Gastroesophageal sphincter (tissue), 4 donors: ENCODE measurements at places on chromosomes 6 and 20. TPM values are rescaled to one million over a fixed set of nuclear protein-coding genes. Genes with fewer than 3 reads are reported as not detected.
A peak's percentile ranks its signal among the peaks of the same experiment; 100 is the strongest.

Gene TNNC2
- 1.0 TPM for total RNA-seq

Gene CST1
- total RNA-seq, result not detected

Gene TCF15
- 6.6 TPM for total RNA-seq

Gene MCM9
- 21.8 TPM for total RNA-seq

DNA sequence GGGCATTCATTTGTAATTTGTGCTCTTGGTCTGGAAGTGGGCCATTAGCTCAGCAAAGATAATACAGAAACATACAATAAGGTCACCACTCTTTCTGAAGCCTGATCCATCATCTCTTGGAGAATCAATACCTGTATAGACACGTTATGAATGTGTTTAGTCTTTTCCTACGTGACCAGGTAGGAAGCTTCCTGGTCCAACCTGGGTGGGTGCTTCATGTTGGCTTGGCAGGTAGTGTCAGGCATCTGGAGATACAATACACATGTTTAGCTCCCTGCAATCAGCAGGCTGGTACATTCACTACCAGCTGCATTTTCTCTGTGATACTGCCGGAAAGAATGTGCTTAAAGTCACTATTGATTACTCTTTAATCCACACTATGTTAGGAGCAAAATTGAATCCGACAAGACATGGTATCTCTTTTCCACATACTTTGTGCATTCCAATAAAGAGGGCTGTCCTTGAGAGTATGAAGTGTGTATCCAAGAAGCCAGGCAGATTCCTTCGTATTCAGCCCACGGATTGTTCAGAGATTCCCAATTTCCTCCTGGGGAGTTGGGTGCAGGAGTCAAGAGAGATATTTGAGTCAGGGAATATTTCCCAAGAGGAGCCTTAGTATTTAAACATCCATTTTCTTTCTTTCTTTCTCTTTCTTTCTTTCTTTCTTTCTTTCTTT, 49.9 kb upstream of the RANBP9 start:
- ATAC-seq, result no peak
- no peaks in the 10 kb centered on the region for H3K36me3 ChIP-seq
- no peaks in the 10 kb centered on the region for H3K27me3 ChIP-seq
- peaks cover 40% of the 10 kb centered on the region for H3K4me1 ChIP-seq
- H3K4me3 ChIP-seq, result no peak overlapping the region

DNA sequence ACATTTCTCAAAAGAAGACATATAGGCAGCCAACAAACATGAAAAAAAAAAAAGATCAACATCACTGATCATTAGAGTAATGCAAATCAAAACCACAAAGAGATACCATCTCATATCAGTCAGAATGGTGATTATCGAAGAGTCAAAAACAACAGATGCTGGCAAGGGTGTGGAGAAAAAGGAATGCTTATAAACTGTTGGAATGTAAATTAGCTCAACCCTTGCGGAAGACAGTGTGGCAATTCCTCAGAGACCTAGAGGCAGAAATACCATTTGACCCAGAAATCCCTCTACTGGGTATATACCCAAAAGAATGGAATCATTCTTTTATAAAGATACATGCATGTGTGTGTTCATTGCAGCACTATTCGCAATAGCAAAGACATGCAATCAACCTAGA, 303.8 kb upstream of the THEMIS start:
- no peaks in the 10 kb centered on the region for H3K36me3 ChIP-seq
- no peaks in the 10 kb centered on the region for H3K27me3 ChIP-seq
- H3K27ac ChIP-seq, result no peak overlapping the region
- H3K4me3 ChIP-seq, result no peak overlapping the region
- H3K4me1 ChIP-seq, result no peaks in the 10 kb centered on the region
- ATAC-seq, result no peak

DNA sequence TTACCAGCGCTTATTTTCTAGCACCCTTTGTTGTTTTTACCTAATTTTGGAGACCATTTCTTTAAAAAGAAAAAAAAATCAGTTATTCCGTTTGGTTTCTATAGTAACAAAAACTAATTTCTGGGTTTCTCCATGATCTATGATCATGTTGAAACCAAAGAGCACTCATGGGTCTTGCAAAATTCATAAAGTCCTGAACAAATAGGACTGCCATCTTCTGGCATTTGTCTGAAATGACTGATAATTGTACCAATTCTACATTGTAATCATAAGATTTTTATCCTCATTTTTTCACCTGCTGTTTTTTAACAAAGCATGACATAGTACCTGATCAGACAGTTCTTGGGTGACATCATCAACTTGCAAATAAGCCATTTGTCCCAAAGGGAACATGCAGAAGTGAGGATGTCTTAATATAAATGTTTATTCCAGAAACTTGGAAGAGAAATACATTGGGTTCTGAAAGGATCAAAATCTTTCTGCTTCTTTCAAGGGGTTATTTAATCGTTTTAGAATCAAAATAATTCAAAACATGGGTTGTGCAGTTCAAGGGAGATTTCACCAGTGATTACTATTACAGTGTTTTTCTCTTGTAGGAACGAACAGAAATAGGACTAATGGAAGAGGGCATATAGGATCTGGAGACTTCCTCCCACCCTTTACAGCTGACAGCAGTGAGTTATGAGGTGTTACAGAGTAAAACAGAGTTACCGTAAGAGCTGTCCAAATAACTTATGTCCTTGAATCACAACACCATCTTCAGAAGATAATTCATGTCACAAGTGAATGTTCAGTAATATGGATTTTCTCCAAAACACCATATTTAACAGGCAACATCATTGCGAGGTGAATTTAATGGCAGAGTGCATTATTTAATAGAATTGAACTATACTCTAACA, 87.1 kb upstream of the GJE1 start:
- no peaks in the 10 kb centered on the region for H3K36me3 ChIP-seq
- H3K27me3 ChIP-seq, result no peaks in the 10 kb centered on the region
- H3K27ac ChIP-seq, result no peak overlapping the region
- peaks cover 6% of the 10 kb centered on the region for H3K4me1 ChIP-seq

DNA sequence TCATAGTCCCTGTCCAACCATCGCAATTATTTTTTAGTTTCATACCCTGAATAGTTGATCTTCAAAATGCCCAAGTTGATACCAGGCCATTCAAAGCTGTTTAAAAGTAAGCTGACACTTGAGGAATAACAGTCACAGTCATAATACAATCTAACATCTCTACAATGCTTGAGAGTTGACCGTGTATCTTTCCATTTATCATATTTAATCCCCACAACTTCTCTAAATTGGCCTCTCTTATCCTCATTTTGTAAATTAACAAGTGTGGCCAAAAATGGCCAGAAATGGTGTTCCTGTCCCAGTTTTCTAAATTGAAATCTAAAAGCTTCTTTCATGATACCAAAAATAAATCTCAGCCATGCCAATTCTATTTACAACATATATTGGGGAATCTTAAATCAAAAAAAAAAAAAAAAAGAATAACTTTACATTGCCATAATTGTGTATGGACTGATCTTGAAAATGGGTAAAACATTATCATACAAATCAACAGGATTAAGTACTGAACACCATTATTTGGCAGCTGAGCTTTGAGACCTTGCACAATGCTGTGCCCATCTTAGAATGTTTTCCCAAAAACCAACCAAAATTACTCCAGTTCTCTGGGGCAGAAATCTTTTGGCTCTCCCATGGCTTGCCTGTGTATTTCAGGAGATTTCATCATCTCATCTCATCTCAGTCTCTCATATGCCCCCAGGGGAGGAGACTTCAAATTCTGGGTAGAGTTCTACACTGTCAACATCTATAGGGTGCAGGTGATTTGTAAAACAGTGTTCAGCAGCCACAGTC, 448.7 kb upstream of the JARID2 start:
- no peaks in the 10 kb centered on the region for H3K36me3 ChIP-seq
- peak; percentile 27 for ATAC-seq
- peaks cover 11% of the 10 kb centered on the region for H3K4me1 ChIP-seq
- H3K27ac ChIP-seq, result no peak overlapping the region
- H3K27me3 ChIP-seq, result no peaks in the 10 kb centered on the region

GRCh38 chr20:50789968-50790650, 4.8 kb upstream of the BCAS4 start:
- H3K36me3 ChIP-seq, result no peaks in the 10 kb centered on the region
- H3K27me3 ChIP-seq, result no peaks in the 10 kb centered on the region
- H3K4me1 ChIP-seq, result peaks cover 11% of the 10 kb centered on the region
- ATAC-seq, result peak; percentile 42
- no peak overlapping the region for H3K27ac ChIP-seq

DNA sequence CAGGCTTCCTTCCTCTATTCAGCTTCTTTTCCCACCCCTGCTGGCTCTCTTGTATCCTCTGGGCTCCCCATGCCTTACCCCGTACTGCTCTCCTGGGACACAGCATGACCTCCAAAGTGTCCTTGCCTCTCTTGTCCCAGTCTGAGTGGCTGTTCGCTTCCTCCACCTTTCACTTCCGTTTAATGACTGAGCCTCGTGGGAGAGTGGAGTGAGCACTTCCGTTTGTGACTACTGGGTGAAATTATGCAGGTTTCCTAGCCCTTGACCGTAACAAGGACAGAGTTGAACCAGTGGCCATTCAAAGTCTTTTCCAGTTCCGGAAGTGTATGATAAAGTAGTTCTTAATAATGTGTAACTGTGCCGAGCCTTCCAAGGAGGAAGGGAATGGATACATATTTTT, 109.2 kb downstream of the ARID1B start:
- H3K36me3 ChIP-seq, result no peaks in the 10 kb centered on the region
- H3K4me3 ChIP-seq, result no peak overlapping the region
- H3K27ac ChIP-seq, result no peak overlapping the region

GRCh38 chr6:135423649-135424128, 73.9 kb downstream of the AHI1 start:
- H3K4me3 ChIP-seq, result no peak overlapping the region
- no peaks in the 10 kb centered on the region for H3K4me1 ChIP-seq
- ATAC-seq, result no peak
- no peak overlapping the region for H3K27ac ChIP-seq
- no peaks in the 10 kb centered on the region for H3K27me3 ChIP-seq

DNA sequence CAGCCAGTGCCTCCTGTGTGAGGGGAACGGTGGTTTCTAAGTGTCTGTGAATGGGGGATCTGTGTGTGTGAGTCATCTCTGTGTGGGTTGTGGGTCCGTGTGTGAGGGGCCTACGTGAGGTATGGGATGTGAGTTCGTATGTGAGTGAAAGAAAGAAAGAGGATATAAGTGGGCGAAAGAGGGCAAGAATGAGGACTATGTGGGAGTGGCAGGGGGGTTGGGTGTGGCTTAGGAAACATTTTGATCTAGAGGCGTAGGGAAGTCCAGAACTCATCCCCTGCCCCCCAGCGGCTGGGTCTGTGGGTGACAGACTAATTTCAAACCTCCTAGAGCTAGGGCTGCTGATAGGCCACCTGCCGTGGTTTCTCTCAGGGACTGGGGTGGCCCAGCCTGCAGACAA, 35.5 kb downstream of the DHX35 start:
- no peaks in the 10 kb centered on the region for H3K27me3 ChIP-seq
- H3K4me1 ChIP-seq, result peaks cover 11% of the 10 kb centered on the region
- H3K4me3 ChIP-seq, result no peak overlapping the region
- H3K36me3 ChIP-seq, result no peaks in the 10 kb centered on the region

DNA sequence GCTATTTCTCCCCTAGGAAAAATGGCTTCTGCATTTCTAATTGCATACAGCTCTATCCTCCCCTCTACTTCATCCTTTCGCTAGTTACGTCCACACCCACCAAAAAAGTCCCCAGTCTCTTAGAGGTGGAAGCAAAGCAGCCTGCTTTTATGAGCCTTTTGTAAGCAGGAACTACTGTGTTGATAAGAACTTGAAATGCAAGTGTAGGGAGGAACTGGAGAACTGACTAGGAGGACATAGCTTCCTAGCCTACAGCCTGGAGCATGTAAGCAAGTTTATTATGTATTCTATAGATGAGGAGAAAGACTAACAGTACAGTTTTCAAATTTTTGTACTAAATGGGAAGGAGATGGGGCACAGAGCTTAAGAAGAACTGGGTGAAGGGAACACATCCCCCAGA, 10.3 kb downstream of the ARHGAP18 start:
- no peaks in the 10 kb centered on the region for H3K36me3 ChIP-seq
- H3K4me3 ChIP-seq, result no peak overlapping the region
- no peaks in the 10 kb centered on the region for H3K4me1 ChIP-seq
- no peaks in the 10 kb centered on the region for H3K27me3 ChIP-seq

DNA sequence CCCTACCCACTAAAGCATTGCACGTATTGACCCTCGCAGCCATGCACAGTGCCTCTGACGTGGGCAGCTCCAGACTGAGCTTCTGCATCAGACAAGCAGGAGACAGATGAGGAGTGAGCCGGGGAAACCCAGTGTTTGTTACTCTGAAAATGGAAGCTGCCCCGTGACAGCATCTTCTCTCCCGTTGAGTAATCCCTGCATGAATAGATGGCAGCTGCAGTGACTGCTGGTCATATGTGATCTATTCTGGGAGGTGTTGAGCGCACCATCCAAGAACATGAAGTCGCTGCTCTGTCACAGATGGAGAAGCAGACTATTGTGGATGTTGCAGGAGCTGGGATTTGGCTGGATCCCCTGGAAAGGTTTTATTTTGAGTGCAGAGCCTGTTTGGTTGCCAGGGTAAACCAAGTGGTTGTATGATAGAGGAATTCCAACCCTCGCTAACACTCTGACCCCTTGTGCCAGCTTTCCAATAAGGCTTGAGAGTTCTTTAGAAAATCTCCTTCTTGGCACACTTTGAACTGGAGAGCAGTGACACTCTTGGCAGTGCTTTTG, 242.2 kb downstream of the NRN1 start:
- peak; percentile 44 for ATAC-seq
- H3K27ac ChIP-seq, result peak overlapping the region; percentile 62
- H3K4me3 ChIP-seq, result no peak overlapping the region
- peaks cover 10% of the 10 kb centered on the region for H3K4me1 ChIP-seq

GRCh38 chr20:37392441-37393195, 46.7 kb downstream of the SRC start:
- H3K36me3 ChIP-seq, result peaks cover 99% of the 10 kb centered on the region
- no peaks in the 10 kb centered on the region for H3K27me3 ChIP-seq
- no peak for ATAC-seq
- no peaks in the 10 kb centered on the region for H3K4me1 ChIP-seq
- no peak overlapping the region for H3K27ac ChIP-seq
- H3K4me3 ChIP-seq, result no peak overlapping the region

DNA sequence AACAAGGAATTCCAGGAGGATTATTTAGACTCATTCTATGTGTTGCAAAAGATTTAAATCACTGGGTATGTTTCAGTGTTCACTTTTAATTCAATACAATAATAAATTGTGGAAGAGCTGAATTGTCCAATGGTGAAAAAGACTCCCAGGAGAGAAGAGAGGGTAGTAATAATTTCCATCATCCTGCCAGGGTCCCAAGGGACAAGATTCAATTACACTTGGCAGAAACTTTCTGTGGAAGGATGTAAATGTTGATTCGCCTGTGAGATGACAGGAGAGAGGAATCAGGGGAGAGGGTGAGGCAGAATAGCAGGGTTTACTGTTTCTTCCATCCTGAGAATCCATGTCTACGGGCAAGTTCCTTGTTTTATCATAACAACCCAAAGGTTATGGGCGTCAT, 342.7 kb downstream of the ESR1 start:
- H3K4me1 ChIP-seq, result no peaks in the 10 kb centered on the region
- ATAC-seq, result no peak
- H3K36me3 ChIP-seq, result peaks cover 97% of the 10 kb centered on the region
- H3K27me3 ChIP-seq, result no peaks in the 10 kb centered on the region
- no peak overlapping the region for H3K27ac ChIP-seq

GRCh38 chr20:5570452-5570851, 179.7 kb upstream of the SHLD1 start:
- no peak overlapping the region for H3K4me3 ChIP-seq
- H3K36me3 ChIP-seq, result no peaks in the 10 kb centered on the region
- no peak for ATAC-seq
- H3K27me3 ChIP-seq, result no peaks in the 10 kb centered on the region
